Inflammatory macrophage (primary cell): ENCODE measurements at places on chromosomes 12 and 14.
A peak's percentile ranks its signal among the peaks of the same experiment; 100 is the strongest.

DNA sequence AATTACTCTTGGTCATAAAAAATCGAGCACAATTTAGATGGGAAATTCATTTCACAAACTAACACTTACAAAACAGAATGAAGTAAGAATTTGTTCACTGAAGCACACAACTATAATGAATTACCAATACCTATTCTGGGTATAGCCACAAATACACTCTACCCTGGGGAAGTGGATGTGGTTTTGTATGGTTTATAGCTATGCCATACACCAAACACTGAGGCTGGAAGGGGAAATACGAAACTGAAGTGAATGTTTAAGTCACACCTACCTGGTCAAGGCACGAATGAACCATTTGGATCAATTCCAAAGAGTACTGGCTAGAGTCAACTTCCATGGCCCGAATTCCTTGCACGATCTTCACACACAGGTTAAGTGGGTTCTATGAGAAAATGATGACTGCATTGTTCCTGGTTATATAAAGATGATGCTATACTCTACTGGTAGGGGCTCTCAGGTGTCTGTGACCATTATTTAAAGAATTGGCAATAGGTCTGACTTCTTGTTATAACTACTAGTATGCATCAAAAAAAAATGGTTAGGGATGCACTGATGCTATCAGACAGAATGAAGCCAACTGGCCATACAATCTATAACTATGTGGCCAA is 12.8 kb downstream of the NEK9 start:
- DNase-seq = no peak

DNA sequence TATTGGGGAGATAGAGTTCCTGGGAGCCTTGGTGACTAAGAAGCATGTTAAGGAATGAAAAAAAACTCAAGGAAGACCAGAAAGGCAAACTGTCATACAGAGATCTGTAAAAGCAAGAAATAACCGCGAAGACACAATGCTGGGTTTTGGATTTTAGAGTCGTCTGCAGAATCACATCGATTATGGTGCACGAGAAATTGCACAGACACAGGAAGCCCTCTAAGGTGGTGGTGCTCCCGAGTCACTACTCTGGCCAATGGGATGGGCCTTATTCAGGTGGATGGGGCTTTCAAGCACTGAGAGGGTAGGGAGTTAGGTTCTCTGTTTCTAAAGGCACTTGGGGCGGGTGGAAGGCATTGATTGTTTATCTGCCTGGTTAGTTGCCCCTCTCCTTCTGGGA is 10.3 kb upstream of the FLVCR2 start:
- no peak for DNase-seq

DNA sequence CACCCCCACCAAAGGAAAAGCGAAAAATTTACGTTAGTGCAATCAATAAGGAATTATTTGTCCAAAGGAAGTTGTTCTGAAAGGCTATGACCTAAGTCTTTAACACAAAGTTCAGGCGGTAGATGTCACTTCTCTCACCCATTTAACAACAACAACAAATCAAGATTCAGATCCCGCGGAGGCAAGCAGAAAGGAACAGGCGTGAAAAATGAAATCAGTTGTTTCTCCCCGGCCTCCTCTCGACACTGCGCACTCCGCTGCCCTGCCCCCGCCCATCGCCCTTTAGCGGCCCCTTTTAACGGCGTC is 1.4 kb downstream of the DENND5B start:
- DNase-seq = peak; percentile 36

GRCh38 chr14:91858536-91859275 is 8.6 kb downstream of the TC2N start:
- DNase-seq = peak; percentile 11

- peak; percentile 36 for DNase-seq
These were observed 27.9 kb downstream of the IRF2BPL start for GRCh38 chr14:77000340-77001270.

DNA sequence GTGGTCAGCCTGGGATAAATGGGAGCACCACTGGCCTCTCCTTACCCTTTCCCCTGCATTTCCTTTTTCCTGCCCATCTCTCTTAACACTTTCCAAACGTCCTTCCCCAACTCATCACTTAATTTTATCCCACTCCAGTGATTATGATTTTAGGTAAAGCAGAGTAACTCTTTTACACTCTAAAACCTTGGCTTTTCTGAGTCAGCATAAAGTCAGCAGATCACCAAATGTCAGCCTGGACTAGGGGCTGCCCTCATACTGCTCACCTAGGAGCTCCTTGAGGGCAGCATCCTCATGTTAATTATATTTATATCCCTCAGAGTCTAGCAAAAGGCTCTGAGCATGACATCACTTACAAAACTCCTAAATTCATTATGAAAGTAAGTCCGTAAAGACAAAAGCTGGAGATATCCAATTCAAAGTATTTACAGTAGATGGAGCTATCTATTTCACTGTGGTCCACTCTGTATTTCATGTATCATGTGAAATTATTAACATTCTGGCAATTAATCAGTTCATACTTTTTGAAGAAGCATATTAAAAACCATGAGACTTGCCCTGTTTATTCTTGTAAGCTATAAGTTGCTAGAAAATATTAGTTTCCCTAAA is 17.0 kb upstream of the DICER1 start:
- DNase-seq = no peak

DNA sequence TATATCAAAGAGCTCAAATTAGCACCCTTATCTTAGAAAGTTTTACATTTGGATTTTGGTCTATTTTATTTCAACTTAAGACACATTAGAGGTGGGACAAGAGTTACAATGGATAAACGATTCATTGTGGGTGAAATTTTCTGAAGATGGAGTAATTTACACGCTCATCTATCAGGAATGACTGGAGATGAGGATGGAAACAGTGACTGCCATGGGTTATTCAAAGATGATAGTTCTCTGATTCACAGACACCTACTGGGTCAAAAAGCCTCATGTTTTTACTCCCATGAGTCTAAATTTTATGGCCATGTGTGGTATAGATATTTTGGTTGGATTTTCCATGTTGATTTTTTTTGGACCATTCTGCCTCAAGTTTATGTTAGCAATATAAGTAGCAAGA is 22.1 kb downstream of the SAMD4A start:
- no peak for DNase-seq

GRCh38 chr14:69838881-69839416 is 40.3 kb upstream of the SMOC1 start:
- DNase-seq = no peak

DNA sequence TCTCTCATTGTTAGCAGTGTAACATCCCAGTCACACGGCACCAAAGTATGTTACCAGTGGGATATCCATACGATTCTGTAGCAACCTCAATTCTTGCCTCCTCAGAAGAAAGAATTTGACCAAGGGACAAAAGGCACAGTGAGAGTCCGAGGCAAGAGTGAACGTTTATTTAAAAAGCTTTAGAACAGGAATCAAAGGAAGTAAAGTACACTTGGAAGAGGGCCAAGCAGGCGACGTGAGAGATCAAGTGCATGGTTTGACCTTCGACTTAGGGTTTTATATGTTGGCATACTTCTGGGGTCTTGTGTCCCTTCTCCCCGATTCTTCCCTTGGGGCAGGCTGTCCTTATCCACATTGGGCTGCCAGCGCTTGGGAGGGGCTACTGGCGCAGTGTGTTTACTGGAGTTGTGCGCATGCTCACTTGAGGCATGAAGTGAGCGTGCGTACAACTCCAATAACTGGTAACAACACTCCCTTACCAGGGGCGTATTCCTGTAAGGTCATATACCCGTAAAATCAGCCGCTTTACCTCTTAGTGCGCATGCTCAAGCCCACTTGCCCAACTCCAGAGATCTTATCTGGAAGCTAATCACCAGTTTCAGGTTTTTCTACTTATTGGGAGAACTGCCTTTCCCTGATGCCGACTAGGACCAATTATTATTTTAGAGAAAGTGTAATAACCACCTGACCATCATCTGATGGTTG is 71.7 kb downstream of the FAR2 start:
- DNase-seq = no peak

- DNase-seq = no peak
These were observed 24.1 kb downstream of the NTN4 start for GRCh38 chr12:95766356-95767019.

DNA sequence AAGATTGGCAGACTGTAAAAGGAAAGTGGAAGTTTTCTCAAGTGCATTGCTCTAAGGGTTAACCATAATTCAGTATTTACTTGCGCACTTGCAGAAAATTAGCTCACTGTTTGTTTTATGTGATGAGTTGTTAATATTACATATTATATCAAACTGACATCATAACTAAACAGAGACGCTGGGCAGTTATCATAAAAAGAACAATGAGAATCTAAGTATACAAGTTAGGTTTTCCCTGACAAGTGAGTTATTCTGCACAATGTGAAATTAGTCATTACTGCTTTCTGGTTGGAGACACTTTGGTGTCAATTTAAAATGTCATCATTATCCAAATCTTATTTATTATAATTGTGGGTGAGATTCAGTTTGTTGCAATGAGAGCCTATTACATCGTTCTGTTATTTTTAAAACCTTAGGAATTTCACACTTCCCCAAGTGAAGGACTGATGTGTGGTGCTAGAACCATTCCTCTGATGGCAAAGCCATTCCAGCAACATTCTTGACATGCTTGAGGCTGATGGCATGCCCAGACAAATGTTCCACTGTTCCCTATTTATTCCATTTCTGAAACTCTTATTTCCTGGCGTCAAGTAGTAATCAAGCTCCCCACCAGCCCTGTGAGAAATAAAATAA is 90.1 kb upstream of the FLRT2 start:
- DNase-seq = no peak

DNA sequence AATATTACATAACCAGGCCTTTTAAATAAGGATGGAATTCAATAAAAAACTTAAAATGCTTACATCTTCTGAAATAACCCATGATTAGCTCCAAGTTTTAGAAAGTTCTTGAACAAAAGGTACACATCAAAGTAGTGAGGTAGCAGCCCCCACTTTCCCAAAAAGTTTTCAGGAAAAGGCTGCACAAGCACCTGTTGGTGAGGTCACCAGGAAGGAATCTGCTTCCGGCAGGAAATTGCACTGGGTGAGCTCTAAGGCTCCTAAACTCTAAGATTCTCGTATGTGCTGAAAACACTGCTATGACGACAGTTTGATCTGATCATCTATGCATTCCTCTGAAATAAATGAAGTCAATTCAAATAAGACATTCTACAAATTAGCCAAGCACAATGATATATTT is 34.3 kb upstream of the TTC7B start:
- no peak for DNase-seq

DNA sequence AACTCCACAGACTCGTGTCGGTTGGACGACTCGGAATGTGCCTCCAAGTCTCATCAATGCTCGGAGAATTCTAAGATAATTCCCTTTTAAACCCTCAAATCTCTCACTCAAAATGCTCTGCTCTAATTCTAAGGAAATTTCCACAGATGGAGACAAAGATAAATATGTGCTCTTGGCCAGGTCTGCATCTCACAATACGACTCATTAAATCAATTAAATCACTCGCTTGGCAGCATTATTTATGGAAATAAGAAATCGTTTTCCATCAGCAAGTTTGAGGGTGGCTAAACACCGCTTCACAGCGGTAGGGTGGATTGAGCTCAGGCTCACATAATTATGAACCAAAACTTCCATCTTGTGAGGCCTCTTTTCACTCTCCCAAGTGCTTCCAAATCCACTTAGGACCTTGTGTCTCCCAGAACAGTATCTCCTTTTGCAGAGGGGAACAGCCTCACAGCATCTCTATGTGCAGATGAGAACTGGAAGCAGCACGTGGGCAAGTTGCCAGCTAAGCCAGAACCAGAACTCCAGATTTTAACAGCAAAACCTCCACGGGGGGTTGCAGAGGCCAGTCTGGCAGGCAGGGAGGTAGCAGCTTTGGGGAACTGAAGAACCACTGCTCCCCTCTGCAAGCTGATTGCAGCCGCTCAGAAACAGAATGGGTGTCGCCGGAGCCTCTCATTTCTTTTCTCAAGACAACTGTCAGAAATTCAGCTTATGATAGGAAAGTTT is 43.8 kb downstream of the RIMBP2 start:
- no peak for DNase-seq

- no peak for DNase-seq
These were observed 85.9 kb downstream of the VEZT start for GRCh38 chr12:95303476-95303875.

DNA sequence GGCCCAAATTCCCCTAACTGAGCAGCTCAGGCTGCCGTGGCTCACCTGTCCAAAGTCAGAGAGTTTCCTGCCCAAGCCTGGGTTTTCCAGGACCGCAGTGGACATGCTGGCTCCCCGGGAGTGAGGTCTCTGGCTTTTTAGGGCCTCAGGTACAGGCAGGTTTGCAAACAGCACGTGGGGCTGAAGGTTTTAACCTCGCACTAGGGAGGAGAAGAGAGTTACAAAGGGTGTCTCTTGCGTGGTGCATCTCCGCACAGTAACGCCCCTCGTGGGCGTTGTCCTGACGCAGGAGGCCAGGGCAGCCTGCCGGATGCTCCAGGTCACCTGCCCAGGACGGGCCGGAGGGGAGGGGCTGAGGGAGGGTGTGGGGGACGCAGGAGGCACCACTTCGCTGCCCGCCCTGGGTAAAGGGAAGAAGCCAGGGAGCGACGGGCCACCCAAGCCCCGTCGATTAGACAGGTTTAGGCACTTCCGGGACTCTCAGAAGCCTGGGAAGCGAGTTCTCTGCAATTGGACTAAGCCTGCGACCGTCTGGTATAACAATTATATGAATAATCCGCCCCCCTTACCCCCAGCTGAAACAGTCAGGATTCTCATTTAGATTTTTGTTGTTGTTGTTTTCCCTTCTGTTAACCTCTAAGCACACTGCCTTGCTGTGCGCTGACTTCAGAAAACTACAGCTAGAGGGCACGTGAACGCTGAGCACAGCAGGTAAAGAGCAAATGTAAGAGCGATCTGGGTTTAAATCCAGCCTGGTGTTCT is at the start of gene PAH:
Gene PAH (minus strand): TSS at position 219 of the 762 bp plus-strand sequence. CDS start 114 bp downstream, at position 105.
- DNase-seq = no peak

DNA sequence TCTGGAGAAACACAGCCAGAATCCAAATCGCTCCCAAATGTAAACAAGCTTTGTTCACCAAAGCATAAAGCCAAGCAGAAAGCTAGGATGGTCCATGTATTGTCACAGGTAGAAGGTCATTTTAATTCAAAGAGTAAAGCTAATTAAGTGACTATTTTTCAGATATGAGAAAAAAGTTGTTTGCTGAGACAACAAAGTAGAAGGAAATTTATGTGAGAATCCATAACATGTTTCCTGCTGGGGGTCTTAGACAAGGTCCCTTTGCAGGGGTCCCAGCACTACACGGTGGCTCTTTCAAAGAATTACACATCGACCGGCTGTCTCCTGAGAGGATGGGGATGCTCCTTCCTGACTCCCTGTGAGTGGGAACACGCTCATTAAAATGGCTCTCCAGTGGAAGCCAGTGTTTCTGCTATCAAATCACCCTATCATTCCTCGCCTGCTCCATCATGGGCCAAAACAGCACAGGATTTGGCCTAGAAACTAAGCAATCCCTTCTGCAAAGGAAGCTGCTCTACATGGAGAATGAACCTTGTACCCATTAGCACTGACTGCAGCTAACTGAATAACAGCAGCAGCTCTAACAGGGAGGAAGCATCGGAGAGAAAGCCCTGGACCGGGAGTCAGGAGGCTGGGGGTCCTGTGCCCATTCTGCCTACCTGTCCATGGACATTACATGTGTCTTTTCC is 175.3 kb downstream of the STXBP6 start:
- no peak for DNase-seq
